ENCODE measurements at places on chromosomes 3 and 15.

DNA sequence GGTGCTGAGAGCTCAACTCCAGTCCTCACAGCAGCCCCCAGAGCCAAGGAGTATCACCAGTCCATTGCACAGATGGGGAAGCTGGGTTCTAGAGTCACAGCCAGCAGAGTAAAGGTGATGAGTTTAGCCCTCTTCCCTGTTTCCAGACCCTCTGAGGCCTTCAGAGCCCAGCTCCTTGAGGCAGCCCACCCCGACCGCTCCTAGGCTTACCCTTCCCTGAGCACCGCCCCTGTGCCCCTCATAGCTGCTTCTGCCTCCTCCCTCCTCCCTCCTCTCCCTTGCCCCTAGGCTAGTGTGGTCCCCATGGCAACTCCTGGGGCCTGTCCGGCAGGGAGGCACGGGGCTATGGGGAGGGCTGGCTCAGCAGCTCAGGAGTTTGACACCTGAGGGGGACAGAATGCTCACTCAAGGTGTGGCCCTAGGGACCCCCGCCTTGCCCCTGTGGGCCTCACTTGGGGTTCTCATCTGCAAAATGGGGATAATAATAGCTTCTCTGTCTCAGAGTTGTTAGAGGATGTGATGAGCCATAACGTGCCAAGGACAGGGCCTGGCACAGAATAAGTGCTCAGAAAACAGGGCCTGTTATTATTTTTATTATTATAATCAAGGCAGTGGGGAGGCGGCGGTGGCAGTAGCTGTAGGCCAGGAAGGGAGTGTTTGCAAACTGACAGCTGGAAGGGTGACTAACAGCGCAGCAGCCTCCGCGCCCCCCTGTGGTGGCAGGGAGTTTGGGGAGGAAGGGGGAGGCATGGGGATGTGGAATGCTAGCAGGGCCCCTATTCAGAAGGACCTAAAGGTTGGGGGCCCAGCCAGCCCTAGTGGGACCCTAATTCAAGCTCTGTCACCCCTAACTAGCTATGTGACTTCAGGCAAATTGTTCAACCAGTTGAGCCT is 11.5 kb downstream of the CSK start:
- no peak overlapping the region for H3K4me3 ChIP-seq
- peaks cover 12% of the 10 kb centered on the region for H3K36me3 ChIP-seq
- H3K27me3 ChIP-seq = no peaks in the 10 kb centered on the region
- H3K27ac ChIP-seq = no peak overlapping the region

GRCh38 chr3:112847692-112848091 is 1.0 kb upstream of the CD200R1L start:
- H3K27ac ChIP-seq = no peak overlapping the region
- H3K4me1 ChIP-seq = no peaks in the 10 kb centered on the region
- no peak overlapping the region for H3K4me3 ChIP-seq

DNA sequence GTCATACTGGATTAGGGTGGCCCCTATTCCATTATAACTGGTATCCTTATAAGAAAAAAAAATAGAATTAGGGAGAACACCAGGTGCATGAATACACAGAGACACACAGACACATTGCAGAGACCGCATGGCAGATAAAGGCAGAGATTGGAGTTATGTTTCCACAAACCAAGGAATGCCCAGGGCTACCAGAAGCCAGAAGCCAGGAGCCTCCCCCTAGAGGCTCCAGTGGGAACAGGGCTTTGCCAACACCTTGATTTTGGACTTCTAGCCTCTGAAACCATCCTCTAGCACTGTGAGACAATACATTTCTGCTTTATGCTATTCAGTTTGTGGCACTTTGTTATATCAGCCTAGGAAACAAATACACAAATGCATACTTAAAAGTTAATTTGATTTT is 10.4 kb downstream of the GOLM2 start:
- H3K4me3 ChIP-seq = no peak overlapping the region
- no peaks in the 10 kb centered on the region for H3K36me3 ChIP-seq
- no peak for DNase-seq
- no peaks in the 10 kb centered on the region for H3K4me1 ChIP-seq
- H3K27ac ChIP-seq = no peak overlapping the region
- H3K27me3 ChIP-seq = no peaks in the 10 kb centered on the region

DNA sequence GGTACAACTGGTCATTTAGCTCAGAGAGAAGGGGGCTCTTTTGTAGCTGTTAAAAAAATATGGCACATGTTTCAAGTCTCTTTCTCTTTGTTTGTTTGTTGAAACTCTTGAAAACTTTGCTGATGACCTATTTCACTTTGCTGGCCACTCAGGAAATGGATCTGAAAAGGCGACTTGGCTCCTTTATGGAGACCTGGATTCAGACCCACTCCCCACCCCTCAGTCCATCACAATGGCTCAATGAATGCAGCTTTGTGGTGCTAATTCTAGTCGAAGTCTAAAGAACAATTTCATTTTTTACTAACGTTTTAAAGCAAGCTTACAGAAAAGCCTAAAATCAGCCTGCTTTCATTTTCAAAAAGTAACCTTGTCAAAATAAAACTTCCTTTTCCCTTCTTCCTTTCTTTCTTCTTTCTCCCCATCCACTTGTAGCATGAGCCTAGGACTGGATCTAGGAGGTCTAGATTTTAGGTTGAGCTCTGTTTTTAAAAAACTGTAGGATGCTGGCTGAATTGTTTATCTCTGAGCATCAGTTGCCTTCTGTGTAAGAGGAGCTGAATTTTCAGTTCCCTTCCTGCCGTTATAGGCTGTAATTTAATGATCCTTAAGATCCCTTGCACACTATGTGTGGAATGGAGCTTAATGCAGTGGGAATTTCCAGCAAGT is 165.5 kb upstream of the FEZF2 start:
- H3K36me3 ChIP-seq = no peaks in the 10 kb centered on the region
- no peak overlapping the region for H3K4me3 ChIP-seq
- DNase-seq = no peak
- no peaks in the 10 kb centered on the region for H3K4me1 ChIP-seq

GRCh38 chr3:21830541-21830940 is 79.5 kb upstream of the ZNF385D start:
- H3K27me3 ChIP-seq = no peaks in the 10 kb centered on the region
- H3K36me3 ChIP-seq = no peaks in the 10 kb centered on the region
- peaks cover 4% of the 10 kb centered on the region for H3K4me1 ChIP-seq
- DNase-seq = no peak

GRCh38 chr3:196351541-196351940 is 13.4 kb upstream of the TM4SF19 start:
- no peaks in the 10 kb centered on the region for H3K27me3 ChIP-seq
- H3K27ac ChIP-seq = no peak overlapping the region
- H3K4me3 ChIP-seq = no peak overlapping the region
- no peaks in the 10 kb centered on the region for H3K4me1 ChIP-seq
- DNase-seq = no peak

DNA sequence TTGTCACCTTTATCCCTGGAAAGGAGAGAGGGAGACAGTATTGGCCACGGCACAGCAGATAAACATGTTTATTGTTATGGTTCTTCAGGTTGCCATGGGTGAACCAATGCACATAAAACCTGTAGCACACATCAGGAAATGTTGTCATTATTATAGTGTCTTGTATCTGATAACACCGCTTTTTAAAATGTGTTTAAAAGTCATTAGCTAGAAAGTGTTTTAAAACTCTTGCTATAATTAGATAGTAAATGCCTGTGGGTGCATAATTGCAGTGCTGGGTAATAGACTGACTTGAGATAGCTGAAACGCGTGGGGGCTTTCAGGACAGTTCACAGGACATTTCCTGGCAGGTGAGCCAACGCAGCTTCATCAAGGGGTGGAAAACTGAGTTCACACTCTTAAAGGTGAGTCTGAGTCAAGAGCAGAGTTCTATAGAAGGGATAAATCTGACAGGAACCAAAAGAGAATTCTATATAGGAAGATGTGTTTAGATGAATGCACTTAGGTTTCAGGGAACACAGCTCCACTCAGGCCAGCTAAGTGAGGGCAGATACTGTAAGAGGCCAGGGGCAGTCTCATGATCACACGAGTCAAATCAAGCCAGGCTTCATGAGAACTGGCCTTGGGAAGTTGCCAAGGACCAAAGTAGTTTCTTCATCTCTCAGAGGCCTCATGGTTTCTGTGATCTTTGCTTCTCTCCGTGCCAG is 35.6 kb upstream of the PPP4R2 start:
- H3K36me3 ChIP-seq = no peaks in the 10 kb centered on the region
- H3K27ac ChIP-seq = no peak overlapping the region
- no peaks in the 10 kb centered on the region for H3K4me1 ChIP-seq
- H3K4me3 ChIP-seq = no peak overlapping the region
- H3K27me3 ChIP-seq = no peaks in the 10 kb centered on the region
- no peak for DNase-seq

DNA sequence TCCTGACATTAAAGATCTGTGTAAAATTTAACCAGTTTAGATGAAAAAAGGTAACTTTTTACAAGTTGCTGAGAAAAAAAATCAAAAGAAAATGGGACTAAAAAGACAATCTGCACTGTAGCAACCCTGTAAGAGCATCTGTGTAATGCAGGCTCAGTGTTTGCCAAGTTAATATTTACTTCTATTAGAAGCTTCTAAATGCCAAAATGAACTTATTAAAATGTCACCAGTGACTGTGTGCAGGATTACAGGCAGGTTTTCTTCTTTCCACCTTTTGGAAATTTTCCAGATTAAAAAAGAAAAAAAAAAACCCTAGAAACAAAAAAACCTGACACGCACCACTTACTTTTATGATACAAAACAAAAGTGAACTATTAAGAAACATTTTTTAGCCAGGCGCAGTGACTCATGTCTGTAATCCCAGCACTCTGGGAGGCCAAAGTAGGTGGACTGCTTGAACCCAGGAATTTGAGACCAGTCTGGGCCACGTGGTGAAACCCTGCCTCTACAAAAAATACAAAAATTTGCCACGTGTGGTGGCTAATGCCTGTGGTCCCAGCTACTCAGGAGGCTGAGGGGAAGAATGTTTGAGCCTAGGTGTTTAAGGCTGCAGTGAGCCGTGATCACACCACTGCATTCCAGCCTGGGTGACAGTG is 87.2 kb downstream of the TJP1 start:
- H3K36me3 ChIP-seq = peaks cover 68% of the 10 kb centered on the region
- H3K4me1 ChIP-seq = no peaks in the 10 kb centered on the region
- H3K27me3 ChIP-seq = no peaks in the 10 kb centered on the region

GRCh38 chr3:25091934-25092333 is 336.1 kb upstream of the RARB start:
- no peak overlapping the region for H3K27ac ChIP-seq
- no peaks in the 10 kb centered on the region for H3K27me3 ChIP-seq
- no peaks in the 10 kb centered on the region for H3K4me1 ChIP-seq
- no peak overlapping the region for H3K4me3 ChIP-seq

DNA sequence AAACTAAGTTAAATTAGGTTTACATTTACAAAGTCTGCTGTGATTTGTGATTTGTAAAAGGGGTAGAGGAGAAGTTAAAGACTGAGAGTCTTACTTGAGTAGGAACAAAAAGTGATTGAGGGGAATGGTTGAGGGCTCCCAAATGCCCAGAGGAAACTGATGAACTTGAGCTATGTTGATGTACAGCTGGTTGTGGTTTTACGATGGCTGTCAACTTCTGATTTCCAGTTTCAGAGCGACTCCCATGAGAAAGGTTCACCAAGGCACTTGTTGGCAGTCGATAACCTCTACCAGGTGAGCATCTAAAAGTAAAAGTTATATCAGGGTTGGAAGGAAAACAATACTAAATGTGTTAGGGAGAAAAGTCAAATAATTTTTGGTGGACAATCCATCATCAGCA is 91.0 kb downstream of the XRN1 start:
- DNase-seq = no peak
- peaks cover 82% of the 10 kb centered on the region for H3K36me3 ChIP-seq
- H3K4me3 ChIP-seq = no peak overlapping the region

GRCh38 chr3:144296808-144297207 is 325.2 kb downstream of the DIPK2A start:
- no peak overlapping the region for H3K27ac ChIP-seq
- no peaks in the 10 kb centered on the region for H3K4me1 ChIP-seq
- no peaks in the 10 kb centered on the region for H3K27me3 ChIP-seq
- no peak overlapping the region for H3K4me3 ChIP-seq
